ENCODE measurements at places on chromosomes 6 and 20.

DNA sequence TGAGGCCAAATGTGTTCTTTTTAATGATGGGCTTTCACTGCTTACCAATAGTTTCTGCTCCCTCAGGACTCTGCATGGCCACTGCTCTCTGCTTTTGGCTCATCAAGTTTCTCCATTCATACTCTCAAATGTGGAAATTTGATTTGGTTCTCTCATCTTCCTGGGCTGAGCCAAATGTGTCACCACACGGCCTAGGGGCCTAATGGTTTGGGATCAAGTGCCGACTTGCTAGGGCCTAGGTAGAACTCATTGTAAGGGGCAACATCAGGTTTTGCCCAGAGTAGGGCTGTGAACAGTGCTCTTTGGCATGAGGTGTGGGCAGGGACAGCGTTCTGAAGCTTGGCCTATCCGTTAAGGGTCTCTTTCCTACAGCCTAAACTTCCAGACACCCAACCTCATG, 3.9 kb upstream of the MRPS10 start:
- no peak for DNase-seq
- peaks cover 4% of the 10 kb centered on the region for H3K36me3 ChIP-seq
- H3K27me3 ChIP-seq: no peaks in the 10 kb centered on the region
- H3K4me3 ChIP-seq: no peak overlapping the region
- H3K27ac ChIP-seq: no peak overlapping the region

DNA sequence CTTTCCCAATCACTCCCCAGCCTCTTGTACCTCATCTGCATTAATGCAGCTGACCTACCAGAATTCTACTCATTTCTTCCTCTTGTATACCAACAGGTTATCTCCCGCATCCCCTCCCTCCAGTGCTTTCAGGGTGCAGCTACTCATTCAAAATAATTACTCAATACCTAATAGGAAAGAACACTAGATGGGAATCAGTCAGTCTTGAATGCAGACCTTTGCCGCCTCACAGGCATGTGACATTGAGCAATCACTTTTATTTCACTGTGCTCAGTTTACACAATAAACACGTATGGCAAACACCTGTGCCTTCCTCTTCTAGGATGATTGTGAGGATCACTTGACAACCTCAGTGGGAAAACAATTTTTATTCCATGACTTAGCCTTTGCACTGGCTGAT, 13.3 kb downstream of the ZSCAN31 start:
- peaks cover 19% of the 10 kb centered on the region for H3K27me3 ChIP-seq
- DNase-seq: no peak

DNA sequence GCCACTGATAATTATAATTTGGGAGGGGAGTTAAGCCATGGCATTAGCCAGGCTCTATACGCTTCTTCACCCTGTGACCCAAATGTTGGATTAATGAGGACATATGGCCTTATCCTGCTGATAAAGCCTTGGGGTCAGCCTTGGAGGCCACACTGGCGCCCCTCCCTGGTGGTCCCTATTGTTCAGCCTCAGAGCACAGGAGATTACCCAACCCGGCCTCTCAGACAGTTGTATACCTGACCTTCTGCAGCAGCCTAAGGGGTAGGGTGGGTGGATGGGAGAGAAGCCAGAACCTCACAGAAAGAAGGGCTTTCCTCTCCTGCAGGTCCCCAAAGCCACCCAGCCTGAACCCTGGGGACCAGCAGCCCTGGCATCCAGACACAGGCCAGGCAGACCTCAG, 76.8 kb downstream of the LINC00237 start:
- no peak for DNase-seq
- H3K4me1 ChIP-seq: no peaks in the 10 kb centered on the region
- H3K4me3 ChIP-seq: no peak overlapping the region
- H3K36me3 ChIP-seq: no peaks in the 10 kb centered on the region
- H3K27ac ChIP-seq: no peak overlapping the region

DNA sequence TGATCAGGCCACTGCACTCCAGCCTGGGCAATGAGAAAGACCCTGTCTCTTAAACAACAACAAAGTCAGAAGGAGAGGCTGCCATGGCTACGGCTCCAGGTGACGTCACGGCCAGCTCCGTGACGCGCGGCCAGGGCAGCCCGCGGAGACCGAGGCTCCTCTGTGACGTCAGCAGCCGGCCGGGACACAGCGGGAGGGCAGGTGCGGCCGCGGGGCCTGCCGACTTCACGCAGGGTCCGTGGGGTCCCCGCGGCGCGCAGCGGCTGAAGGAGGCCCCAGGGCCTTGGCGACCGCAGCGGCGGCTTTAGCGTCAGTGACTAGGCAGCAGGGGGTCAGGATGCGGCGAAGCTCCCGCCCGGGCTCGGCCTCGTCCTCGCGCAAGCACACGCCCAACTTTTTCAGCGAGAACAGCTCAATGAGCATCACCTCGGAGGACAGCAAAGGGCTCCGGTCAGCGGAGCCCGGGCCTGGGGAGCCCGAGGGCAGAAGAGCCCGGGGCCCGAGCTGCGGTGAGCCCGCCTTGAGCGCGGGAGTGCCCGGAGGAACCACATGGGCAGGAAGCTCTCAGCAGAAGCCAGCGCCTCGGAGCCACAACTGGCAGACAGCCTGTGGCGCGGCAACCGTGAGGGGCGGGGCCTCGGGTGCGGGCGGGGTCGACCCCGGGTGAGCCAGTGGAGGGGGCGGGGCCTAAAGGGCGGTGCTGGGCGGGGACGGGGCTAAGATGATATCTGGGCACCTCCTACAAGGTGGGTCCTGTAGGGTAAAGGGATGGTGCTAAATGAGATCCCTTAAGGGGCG, at the start of gene SPAG4:
SPAG4 (plus strand) TSS at position 163 of the 798 bp plus-strand sequence; CDS start at position 338, 175 bp downstream.
- peak; percentile 100 for DNase-seq
- H3K4me1 ChIP-seq: peaks cover 42% of the 10 kb centered on the region
- H3K4me3 ChIP-seq: peak within 1 kb of the TSS; percentile 84
- peaks cover 38% of the 10 kb centered on the region for H3K27me3 ChIP-seq
- peaks cover 1% of the 10 kb centered on the region for H3K36me3 ChIP-seq

DNA sequence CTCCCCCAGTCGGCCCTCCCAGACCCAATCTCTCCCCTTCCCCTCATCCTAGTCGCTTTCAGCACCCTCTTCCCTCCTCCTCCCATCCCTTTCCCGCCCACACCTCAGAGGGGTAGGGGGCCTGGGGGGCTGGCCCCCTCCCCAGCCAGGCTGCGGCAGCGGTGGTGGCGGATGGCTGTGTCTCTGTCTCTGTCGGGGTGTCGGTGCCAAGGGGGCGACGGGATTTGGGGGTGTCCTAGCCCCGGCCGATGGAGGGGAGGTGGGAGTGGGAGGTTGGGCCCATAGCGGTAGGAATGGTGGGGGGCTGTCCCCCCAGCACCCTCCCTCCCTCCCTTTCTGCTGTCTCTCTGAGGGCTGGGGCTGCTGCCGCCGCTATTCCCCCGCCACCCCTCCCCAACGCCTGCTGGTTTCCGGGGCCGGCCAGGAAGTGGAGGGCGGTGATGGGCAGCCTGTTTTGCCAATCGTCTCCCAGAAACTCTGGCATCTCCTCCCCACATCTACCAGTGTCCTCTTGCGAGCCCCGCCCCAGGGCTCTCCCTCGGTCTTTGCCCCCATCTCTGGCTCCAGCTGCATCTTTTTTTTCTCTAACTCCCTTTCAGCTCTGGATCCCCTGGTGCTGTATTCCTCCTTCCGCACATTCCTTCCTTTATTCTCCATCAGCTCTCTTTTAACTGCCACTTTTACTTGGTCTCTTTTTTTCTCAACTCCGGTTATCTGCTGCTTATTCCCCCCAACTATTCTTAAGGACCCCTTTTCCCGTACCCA, at the start of gene AGPAT1:
AGPAT1 (minus strand) TSS at position 374 of the 765 bp plus-strand sequence. CDS start 4,588 bp downstream, outside the sequence.
- H3K4me3 ChIP-seq: peak within 1 kb of the TSS; percentile 85
- H3K36me3 ChIP-seq: peaks cover 24% of the 10 kb centered on the region
- H3K27me3 ChIP-seq: no peaks in the 10 kb centered on the region
- H3K27ac ChIP-seq: peak within 1 kb of the TSS; percentile 92
- peak; percentile 98 for DNase-seq

- no peak for DNase-seq
- peaks cover 45% of the 10 kb centered on the region for H3K36me3 ChIP-seq
- no peak overlapping the region for H3K27ac ChIP-seq
- H3K4me1 ChIP-seq: peaks cover 23% of the 10 kb centered on the region
- H3K27me3 ChIP-seq: no peaks in the 10 kb centered on the region
- H3K4me3 ChIP-seq: no peak overlapping the region
Measured at GRCh38 chr6:90221403-90221802, 75.2 kb downstream of the BACH2 start.

DNA sequence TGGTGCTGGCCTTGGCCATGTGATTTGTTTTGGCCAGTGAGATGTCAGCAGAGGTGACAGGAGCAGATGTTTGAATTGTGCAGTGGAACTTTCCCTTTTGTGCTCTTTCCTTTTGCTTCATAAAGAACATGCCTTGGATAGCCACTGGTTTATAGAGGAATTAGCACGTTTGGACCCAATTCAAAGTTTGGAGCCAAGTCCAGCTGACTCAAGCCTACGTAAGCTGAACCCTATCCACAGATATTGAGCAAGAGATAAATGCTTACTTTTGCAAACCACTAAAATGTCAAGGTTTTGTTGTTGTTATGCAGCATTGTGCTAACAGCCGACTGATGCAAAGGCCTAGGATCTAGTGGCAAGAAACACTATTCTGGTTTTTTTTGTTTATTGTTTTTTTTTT, 230.9 kb upstream of the CITED2 start:
- H3K4me1 ChIP-seq: no peaks in the 10 kb centered on the region
- peaks cover 3% of the 10 kb centered on the region for H3K27me3 ChIP-seq
- no peak for DNase-seq

GRCh38 chr6:141598487-141598886, 534.2 kb upstream of the GJE1 start:
- H3K27ac ChIP-seq: no peak overlapping the region
- H3K27me3 ChIP-seq: no peaks in the 10 kb centered on the region
- H3K4me1 ChIP-seq: no peaks in the 10 kb centered on the region
- H3K36me3 ChIP-seq: no peaks in the 10 kb centered on the region
- DNase-seq: no peak

- peak; percentile 61 for DNase-seq
- no peaks in the 10 kb centered on the region for H3K36me3 ChIP-seq
- peaks cover 74% of the 10 kb centered on the region for H3K4me1 ChIP-seq
- H3K4me3 ChIP-seq: peak overlapping the region; percentile 79
- H3K27me3 ChIP-seq: no peaks in the 10 kb centered on the region
- H3K27ac ChIP-seq: peak overlapping the region; percentile 97
Measured at GRCh38 chr6:32943864-32944649, 3.2 kb upstream of the HLA-DMB start.

GRCh38 chr6:12957321-12958051, 240.9 kb downstream of the PHACTR1 start:
- no peaks in the 10 kb centered on the region for H3K36me3 ChIP-seq
- H3K27ac ChIP-seq: no peak overlapping the region
- peaks cover 19% of the 10 kb centered on the region for H3K4me1 ChIP-seq
- H3K27me3 ChIP-seq: peaks cover 39% of the 10 kb centered on the region
- DNase-seq: peak; percentile 39
- peak overlapping the region; percentile 76 for H3K4me3 ChIP-seq

Data from activated naive CD4-positive, alpha-beta T cell treated with anti-CD3 and anti-CD28 coated beads, Interleukin-2, amount 10 ng/mL, durations not matched to agents 7 days and 5 days (primary cell).